ENCODE measurements at places on chromosomes 4 and X.
A peak's percentile ranks its signal among the peaks of the same experiment; 100 is the strongest.

DNA sequence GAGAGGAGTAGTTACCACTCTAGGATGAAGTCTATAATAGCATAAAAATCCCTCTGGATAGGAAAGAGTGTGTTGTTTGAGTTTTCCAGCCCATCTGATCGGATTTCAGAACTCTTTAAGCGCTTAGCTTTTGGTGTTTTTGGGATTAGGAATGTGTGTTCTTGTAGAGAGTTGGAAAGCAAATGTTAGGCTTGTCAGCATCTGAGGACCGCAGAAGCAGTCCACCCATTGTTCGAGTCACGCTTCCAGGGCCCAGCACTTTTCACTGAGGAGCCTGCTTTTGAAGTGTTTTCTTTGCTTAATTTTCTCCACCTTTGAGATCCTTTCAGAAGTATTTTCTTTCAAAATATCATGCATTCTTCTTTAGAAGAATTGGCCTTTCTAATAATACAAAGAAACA lies 306.2 kb downstream of the TENM3 start:
- DNase-seq, result no peak

- no peak for DNase-seq
Observed at GRCh38 chr4:81257021-81257420, 42.0 kb upstream of the PRKG2 start.

DNA sequence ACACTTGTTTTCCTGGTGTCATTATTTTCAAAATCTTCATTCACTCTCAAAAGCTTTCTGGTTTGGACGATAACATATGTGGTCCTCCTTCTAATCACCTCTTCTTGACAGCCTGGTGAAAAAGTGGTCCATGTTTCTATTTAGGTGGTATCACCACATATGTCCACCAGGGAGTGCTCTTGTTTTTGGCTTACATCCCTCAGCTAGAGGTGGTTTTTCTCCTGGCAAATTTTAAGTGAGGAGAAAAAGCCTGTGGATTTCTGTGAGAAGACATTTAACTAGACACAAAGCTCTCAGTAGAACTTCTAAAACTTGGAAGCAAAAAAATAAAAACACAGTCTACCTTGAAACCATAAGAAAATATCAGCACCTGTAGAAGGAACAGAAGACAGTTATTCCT lies 58.0 kb upstream of the FRMPD4 start:
- no peak for DNase-seq

- DNase-seq, result peak; percentile 24
Observed at GRCh38 chrX:75156531-75156945, 455 bp upstream of the ABCB7 start.

- DNase-seq, result no peak
Observed at GRCh38 chr4:10535912-10536311, 78.7 kb upstream of the ZNF518B start.

- DNase-seq, result no peak
Observed at GRCh38 chrX:12581546-12581945, 209.7 kb upstream of the PRPS2 start.

DNA sequence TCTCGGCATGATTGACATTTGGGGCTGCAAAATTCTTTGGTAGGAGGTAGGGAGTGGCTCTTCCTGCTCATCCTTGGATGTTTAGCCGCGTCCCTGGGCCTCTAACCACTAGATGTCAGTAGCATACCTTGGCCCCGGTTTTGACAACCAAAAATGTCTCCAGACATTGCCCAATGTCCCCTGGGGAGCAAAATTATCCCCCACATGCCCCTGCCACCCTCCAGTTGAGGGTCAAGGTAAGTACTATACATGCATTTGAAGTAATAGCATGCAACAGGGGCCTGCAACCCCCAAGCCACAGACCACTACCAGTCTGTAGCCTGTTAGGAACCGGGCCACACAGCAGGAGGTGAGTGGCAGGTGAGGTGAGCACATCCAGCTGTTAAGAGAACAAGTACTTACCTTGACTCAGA lies 17.6 kb upstream of the KIAA1210 start:
- DNase-seq, result peak; percentile 4

DNA sequence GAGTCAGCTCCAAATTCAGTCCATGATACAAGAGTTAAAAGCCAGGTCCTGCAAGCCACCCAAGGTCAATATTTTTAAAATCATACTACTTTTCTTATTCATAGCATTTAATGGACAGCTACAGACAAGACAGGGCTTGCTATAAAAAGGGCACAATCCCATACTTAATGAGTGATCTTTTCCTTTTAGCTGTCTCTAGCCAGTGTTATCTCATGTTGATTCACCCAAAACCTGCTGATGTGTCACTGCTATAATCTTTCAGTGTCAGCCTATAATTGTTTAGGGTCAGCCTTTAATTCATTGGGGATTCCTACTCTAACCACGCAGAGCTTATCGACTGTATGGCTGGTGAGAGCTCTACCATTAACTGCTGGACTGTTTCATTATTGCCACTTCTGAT lies 51.2 kb upstream of the HCCS start:
- DNase-seq, result no peak

GRCh38 chr4:41476310-41476885 lies 61.6 kb upstream of the LIMCH1 start:
- DNase-seq, result no peak

DNA sequence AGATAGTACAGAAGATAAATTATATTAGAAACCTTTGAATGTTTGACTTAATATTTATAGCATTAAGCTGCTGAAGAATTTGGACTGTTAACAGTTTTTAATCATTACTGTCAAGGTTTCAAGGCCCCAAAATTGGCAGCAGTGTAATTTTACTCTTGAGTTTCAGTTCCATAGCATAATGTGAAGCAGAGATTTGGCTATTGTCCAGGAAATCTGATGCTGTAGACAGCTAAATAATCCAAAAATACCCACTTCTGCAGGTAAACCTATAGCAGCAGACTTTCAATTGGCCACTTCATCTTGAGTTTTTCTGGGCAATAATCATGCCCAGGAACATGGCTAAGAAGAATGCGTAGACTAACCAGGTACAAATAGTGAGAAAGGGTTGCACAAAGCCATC lies 85.0 kb downstream of the RCHY1 start:
- no peak for DNase-seq

DNA sequence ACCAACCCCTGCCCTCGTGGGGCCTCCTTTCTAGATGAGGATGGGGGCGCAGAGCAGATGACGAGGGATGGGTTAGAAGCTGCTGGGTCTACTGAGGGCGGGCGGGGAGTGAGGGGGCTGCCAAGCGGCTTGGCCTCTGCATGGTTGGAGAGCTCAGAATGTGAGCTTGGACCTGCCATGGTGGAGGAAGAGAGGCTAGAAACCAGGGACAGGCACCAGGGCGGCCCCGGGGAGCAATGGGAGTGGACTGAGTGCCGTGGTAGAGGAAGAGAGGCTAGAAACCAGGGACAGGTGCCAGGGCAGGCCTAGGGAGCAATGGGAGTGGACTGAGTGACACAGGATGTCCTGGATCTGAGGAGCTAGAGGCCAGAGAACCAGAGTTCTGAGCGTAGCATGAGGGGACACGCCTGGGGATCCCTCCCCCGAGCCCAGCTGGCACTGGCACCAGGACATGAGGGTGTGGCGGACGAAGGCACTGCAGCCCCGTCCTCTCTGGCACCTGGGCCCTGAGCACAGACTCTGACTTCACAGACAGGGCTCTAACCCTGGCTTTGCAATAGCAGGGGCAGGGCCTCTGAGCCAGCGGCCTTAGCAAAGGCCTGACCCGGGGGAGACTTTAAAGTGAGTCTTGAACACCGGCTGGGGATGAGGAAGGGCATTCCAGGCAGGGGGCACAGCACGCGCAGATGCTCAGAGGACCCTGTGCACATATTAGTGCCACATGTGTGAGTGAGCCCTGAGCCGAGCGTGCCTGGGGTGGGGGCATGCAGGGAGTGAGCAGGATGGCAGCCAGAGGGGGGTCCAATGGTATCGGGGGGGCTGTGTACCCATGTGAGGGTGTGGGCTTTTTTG lies 214.0 kb upstream of the PSAPL1 start:
- no peak for DNase-seq

- DNase-seq, result no peak
Observed at GRCh38 chr4:54017308-54017707, 47.1 kb downstream of the CHIC2 start.

DNA sequence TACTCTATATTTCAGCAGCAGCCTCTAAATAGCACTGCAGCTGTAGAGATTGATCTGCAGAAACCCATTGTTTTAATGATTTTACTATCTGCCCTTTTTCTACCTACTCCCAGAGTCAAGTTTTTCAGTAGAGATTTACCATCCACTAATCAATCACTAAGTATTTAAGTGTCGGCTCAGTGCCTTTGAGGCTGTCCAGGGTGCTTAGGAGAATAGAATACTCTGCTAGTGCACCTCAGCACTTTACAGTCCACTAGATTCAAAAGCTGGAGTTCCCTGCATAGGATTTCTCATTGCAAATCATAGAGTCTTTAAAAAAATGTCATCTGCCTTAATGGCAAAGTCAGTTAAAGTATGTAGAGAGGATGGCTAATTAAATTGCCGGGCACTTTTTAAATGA lies 29.6 kb upstream of the ANAPC4 start:
- DNase-seq, result no peak

DNA sequence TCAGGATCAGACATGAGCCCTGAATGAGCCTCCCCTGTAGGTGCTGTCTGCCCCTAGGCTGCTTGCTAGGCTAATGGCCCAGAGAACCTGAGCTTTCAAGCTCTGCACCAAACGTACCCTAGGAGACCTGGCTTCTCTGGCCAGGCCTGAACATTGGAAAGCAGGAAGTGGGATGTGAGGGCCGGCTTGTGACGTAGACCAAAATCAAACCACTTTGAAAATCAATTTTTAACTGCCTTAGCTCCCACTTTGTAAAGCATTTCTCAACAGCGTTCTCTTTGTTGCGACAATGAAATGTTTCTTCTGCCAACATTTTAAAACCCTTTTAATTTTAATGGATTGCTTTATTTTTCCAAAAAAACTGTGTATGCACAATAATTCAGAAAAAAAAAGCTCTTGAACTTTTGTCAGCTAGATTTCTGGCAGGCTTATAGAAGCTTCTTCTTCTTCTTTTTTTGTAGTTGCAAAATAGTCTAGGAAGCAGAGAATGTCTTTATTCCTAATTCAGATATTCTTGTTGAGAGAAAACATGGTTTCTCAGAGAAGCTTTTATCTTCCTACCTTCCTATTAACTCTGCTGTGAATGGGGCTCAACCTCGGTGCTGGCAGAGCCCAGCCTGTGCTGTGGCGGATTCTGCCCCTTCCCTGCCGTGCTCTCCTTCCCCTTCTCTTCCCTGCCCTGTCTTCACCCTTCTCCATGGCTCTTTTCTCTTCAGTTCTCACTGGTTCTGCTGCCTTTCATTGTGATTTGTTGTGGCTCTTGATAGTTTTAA lies 145.2 kb upstream of the SFRP2 start:
- no peak for DNase-seq

DNA sequence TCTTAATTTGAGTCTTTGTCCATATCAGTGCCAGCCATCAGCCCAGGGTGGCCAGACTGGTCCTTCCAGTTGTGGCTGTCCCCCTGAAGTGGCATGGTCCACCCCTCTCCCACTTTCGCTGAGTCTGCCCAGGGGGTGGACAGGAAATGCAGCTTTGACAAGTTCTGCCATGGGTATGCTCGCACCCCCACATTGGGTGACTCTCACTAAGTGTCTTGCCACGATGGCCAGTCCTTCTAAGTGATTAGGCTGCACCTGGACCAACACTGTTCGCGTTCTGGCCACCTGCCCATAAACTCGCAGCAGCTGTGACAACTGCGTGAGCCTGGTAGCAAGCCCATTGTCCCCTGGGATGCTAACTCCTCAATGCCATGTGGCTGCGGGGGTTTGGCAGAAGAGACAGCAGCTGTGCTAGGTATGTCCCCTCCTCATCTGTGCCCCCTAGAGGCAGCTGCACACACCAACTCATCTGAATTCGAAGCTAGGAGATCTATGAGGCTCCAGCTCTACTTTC lies 10.0 kb upstream of the LNX1 start:
- peak; percentile 39 for DNase-seq

- no peak for DNase-seq
Observed at GRCh38 chrX:148562846-148563245, 62.4 kb downstream of the AFF2 start.

GRCh38 chr4:89610236-89610635 lies 226.7 kb downstream of the SNCA start:
- DNase-seq, result no peak

DNA sequence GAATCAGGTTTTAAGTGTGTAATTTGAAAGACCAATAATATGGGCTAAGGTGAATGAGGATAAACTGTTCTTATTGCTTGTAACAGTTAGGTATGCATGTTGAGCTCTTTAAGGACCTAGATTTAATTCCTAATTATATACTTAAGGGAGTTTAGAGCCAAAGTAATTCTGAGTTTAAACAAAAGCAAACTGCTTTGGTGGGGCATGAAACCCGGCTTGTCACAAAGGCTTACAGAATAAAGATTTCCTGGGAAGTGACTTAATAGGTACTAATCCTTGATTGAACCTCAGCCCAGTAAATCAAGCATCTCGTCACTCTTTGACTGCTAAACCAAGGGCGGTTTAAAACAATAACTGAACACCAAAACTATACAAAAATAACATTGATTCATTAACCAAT lies 1324.2 kb downstream of the RPA4 start:
- DNase-seq, result no peak

- DNase-seq, result no peak
Observed at GRCh38 chr4:145734576-145735346, 54.8 kb downstream of the C4orf51 start.

DNA sequence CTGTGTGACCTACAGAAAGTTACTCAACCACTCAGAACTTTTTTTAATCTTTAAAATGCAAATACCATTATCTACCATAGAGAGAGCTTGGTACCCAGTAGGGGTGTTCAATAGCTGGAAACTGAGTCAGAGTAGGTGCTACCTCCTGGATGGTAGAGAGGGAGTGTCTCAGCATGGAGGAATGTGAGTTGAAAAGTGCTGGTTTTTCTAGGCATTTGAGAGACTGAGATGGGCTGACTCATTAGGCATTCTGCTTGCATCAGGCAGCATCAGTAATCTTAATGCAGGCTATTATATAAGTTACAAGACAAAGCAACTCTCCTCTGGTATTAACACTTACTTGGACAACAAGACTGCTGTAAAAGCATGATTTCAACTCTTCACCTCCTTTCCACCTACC lies 70.9 kb upstream of the ARHGEF9 start:
- no peak for DNase-seq

- DNase-seq, result peak; percentile 44
Observed at GRCh38 chr4:186725469-186726425, 2.1 kb upstream of the FAT1 start.

GRCh38 chr4:30002341-30002740 lies 717.8 kb upstream of the PCDH7 start:
- no peak for DNase-seq

DNA sequence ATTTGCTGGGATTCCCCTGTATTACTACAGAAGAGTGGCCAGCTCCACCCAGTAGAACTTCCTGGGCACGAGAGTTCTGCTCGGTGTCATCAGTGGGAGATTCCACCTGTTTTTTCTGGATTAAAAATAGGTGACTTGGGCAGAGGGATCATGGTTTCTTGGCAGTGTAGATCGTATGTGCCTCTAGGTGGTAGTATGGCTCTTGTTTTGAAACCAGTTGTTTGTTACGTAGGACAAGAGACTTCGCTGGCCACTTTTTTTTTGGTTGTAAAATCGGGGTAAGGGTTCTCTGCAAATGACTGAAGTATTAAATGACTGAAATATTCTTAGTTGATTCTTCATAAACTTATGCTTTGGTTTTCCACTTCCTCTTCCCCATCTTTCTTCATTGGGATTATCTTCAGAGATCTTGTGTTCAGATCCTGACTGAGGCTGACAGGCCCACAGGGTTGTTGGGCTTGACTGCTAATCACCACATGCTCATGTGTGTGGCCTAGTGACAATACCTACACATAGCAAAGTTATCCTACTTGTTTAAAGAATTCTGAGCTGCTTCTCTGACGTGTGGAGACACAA lies 43.8 kb upstream of the WDR1 start:
- peak; percentile 78 for DNase-seq

Data from hematopoietic multipotent progenitor cell (in vitro differentiated cells).